ENCODE measurements at places on chromosomes 5 and 9.

- DNase-seq = no peak
These were observed 8.8 kb downstream of the RXRA start for GRCh38 chr9:134335061-134335460.

- no peak for DNase-seq
These were observed 4.0 kb upstream of the CMYA5 start for GRCh38 chr5:79685627-79686026.

DNA sequence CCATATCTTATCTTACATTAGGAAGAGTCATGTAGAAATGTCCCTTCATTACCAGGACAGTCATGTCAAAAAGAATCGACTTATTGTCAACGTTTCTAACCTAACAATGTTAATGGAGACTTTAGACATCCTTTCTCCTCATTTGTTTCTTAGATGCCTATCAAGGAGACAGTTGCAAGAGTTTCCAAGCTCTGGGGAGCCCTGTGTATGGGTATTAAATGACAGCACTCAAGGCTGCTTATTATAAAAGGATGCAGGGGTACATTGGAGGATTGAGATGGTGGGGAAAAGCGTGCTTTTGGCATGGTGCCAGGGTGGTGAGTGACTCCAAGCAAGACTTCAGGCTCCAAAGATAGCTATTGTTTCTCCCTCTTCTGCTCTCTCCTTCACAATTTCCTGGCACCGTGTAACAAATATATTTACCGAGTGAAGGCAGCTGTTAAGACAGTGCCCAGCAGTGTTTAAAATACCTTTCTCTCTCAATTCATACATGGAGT lies 461.3 kb upstream of the CLINT1 start:
- DNase-seq = no peak

DNA sequence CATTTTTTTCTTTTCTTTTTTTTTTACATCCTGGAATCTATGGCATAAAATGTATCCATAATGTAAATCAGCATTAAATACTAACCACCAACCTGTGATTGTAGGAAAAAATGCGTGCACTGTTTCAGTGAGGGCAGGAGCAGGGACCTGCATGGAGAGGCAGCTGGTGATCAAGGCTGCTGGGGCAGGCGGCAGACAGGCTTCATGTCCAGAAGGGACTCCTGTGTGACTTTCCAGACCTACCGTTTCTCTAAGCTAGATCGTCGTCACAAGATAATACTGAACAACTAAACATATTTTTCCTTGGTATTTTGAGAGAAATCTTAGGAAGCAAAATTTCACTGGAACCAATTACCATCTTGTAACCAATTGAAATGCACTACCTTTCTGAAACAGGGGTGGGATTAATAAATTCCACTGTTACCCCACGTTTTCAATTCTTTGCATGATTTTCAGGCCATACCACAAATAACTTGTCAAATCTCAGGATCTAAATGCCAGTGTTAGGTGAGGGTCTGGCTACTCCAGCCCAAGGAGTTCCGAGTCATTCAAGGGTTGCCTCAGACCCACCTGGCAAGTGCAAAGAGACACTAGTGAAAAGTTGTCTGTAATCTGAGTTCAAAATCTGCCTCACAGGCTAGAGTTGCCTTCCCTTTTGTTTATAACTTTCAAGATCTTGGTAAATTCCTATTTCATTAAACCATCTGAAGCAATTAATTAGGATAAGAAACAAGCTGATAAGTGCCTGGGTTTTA lies 198.2 kb downstream of the SEMA5A start:
- DNase-seq = no peak

DNA sequence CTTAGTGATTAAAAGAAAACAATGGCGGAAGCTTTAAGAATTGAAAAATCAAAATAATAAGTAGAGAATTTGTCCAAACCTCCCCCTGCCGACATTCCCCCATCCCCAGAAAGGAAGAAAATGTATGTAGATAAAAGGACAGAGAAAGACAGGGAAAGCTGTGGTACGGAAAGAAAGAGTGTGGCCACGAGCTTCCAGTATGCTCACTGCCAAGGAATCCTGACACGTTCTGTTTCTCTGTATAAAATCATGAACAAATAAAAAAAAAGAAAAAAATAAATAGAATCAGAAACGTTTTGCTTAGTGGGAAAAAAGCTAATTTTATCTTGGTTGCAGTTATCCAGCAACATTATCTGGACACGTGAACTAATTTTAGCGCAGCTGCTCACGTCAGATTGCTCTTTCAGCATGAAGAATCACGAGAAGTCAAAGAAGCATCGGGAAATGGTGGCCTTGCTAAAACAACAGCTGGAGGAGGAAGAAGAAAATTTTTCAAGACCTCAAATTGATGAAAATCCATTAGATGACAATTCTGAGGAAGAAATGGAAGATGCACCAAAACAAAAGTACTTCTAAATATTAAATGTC lies 15.2 kb downstream of the DNAJC21 start:
- DNase-seq = no peak

DNA sequence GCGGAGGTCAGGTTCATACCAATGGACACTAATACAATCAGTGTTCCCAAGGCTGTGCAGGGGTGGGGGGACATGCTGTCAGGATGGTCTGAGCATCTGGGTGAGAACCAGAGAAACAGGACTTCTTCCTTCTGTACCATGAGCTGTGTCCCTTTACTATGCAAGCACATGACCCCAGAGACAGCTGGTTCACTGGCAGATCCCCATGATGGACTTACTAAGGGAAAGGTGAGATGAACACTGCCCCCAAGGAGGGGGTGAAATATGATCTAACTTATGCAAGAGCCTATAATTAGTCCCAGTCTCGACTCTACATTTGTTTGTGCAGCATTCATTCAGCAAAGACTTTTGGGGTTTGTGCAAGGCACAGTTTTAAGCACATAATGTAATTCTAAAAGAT lies 91.4 kb downstream of the LIFR start:
- no peak for DNase-seq

DNA sequence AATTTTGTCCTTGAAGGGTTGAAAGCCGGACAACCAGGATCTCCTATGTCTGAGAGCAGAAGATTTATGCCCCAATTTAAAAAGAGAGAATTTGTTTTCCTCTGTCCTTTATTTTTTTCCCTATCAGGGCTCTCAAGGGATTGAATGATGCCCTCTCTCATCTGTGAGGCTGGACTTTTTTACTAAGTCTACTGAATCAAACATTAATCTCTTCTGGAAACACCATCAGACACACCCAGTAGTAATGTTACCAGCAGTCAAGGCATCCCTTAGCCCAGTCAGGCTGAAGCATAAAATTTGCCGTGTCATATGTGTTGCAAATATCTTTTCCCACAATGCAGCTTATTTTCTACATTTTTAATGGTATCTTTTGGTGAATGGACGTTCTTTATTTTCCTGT lies 1497.9 kb downstream of the MAT2B start:
- DNase-seq = no peak

DNA sequence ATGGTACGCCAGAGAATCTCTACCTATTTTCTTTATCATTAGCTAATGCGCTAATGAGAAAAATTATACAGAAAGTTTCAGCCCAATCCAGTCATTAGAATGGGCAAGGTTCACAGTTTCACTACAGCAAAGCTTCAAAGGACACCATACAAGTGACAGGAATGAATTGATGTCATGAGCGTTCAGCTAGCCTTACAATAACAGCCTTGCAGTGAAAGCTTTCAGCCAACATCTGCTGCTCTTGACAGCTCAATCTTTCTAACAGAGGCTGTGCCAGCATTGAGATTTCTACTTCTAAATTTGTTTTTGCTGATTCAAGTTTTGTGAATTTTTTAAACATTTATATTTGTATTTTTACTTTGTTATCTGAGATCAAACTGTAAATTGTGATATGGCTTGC lies 302.4 kb upstream of the FAM174A start:
- DNase-seq = no peak

DNA sequence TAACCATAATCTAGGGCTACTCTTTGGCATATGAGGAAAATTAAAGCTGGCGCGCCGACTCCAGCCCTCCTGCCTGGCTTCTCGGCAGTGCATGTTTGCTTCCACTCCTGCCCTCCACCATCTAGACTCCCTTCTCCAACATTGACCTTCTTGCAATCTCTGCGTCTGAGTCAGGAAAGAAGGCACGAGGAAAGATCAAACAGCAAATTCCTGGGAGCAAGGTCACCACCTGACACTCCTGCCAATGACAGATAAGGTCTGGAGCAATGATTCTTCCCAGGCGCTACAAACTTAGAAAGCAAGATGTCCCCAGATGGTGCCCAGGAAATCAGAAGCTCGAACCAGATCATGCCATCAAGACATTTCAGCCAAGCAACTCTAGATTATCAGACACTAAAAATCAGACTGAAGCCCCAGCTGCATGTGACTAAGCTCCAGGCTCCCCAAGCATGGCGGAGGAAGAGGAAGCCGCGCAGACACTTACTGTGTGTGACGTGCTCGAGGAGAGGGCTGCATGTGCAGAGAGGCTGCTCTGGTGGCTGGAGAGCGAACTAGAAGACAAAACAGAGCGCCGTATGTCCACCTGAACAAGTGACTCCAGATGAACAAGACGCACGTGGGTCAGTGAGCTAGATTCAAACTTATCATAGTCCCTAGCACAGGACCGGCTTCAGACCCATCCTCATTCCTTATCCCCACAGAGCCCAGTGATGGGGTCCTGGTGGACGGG lies 115.3 kb downstream of the UBE2R2 start:
- DNase-seq = no peak

DNA sequence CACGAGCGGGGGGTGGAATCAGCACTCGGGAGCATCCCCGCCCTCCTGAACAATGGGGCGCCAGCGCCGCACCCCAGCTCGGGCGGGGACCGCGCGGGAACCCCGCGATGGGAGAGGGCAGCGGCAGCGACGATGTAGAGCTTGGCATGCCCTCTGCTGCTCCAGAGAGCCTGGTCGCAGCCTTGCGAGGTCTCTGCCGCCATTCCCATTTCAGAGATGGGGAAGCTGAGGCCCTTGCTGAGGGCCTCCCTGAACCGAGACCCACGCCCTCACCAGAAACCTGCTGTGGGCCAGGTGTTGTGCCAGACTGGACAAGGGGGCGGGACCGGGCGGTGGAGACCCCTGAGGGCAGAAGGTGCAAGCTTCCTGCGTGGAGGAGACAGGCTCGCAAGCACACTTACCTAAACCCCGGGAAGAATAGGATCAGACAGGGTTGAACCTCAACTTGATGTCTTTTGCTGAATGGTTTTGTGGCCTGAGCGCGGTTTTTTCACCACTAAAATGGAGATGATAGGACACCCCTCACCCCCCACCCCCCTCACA lies 647 bp upstream of the MEGF9 start:
- no peak for DNase-seq

GRCh38 chr5:154967421-154968024 lies 26.6 kb downstream of the MRPL22 start:
- DNase-seq = no peak

GRCh38 chr5:94544875-94545547 lies 73.4 kb downstream of the KIAA0825 start:
- DNase-seq = no peak

DNA sequence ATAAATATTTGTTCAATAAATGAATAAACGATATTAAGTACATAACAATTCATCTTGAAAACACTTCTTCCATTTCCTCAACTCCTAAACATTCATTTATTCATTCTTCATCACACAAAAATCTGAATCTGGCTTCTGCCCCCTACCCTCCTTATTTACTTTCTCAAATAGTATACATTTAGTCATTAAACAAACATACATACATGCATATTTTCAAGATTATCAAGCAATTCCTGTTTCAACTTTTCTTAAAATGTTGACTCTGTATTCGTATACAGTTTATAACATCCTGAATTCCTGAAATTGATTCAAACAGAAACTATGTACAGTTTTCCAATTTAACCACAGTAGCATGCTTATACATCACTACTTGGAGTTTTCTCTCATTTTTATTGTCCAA lies 129.0 kb downstream of the MUSK start:
- no peak for DNase-seq

GRCh38 chr9:106920091-106920490 lies 57.1 kb downstream of the ZNF462 start:
- no peak for DNase-seq

GRCh38 chr9:122340161-122340560 lies 30.7 kb upstream of the PTGS1 start:
- no peak for DNase-seq

DNA sequence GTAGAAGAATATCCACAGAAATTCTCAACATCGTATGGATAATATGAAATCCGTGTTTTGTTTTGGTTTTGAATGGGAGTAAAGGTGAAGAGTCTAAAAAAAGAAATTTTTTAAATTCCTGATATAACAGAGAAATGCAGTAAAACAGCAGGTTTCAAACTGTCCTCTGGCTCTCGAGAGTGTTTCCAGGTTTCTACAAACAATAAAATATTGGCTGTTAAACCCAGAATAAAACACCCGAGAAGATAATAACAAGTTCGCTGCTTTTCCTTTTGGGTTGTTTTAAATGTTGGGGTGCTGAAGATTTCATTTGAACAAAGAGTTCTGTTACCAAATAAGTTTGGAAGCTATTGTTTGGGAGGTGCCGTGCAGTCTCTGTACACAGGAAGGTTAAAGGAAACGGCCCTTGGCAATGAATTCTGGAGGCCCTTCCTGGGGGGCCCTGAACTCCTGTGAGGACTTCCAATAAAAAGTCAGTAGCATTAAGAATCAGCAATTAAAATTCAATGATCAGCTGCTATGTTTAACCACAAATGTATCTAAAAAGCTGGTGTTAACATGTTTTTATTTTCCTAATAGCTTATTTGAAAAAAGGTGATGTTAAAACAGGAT lies 215.8 kb downstream of the TSSK1B start:
- DNase-seq = no peak

GRCh38 chr9:33202018-33202417 lies 34.9 kb upstream of the B4GALT1 start:
- no peak for DNase-seq

DNA sequence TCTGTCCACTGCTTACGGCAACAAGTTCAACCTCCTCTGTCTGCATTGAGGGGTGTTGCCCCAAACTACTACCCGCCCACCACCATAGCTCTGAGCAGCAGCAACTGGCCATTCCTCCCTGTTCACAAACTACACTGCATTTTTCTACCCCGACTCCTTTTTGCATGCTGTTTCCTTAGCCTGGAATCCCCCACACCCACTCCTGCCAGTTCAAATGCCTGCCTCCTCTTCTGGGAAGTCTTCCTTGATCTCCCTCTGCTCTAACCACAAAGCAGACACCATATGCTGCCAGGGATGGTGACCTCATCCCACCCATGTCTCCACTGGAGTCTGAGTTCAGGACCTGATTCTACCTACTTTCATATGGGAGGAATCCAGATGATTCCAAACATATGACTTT lies 13.3 kb downstream of the ALDH1B1 start:
- no peak for DNase-seq

All from Right ventricle myocardium inferior (tissue), 1 donor.